ENCODE measurements at places on chromosomes 16 and 17. TPM values are rescaled to one million over a fixed set of nuclear protein-coding genes. Genes with fewer than 3 reads are reported as not detected.

The GPS1 gene
- 59.3 TPM for total RNA-seq

The LIMD2 gene
- total RNA-seq = 2.8 TPM

The LPCAT2 gene
- 9.8 TPM for total RNA-seq

The MYH13 gene
- total RNA-seq = 0.16 TPM

The TMEM88 gene
- 1.7 TPM for total RNA-seq

The MIF4GD gene
- total RNA-seq = 18.4 TPM

The LLGL1 gene
- total RNA-seq = 17.6 TPM

The RNF112 gene
- 1.1 TPM for total RNA-seq

GRCh38 chr16:11020388-11020787 lies 76.0 kb downstream of the CLEC16A start:
- ATAC-seq = no peak

DNA sequence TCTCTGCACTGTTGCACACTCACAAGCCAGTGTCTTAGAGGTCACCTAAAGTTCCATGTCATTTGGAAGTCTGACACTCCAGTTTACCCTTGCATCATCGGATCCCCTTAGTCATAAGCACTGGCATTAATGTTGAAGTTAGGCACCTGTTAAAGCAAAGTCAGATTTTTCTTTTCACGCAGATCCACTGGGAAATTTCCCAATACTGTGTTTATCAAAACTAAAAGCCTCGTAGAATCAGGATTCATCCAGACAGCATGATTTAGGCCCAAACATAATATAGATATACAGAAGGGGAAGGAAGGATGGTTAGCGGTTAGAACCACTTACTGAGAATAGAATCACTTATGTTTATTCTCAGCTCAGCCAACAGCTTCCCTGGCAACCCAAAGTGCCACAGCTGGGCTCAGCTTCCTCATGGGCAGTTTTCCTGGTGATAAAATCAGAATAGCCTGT lies 30.1 kb upstream of the HAPSTR1 start:
- ATAC-seq = peak; percentile 90

DNA sequence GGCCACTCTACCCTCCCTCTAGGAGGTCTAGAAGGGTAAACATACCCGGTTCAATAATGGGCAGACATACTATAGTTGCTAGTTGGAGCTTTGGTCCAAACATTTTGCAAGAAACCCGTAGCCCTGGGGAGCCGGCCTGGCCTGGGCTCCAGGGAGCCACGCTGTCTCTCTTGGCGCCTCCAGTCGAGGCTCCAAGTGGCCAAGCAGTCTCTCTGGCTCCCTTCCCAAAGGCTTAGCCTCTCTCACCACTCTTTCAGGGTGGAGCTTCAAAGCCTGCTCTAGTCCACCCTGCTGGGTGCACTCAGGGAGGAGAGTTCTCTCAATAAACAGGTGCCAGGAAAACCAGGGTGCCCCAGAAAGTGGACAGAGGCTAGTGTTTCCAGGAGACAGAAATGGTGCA lies 32.2 kb downstream of the RCVRN start:
- no peak for ATAC-seq

DNA sequence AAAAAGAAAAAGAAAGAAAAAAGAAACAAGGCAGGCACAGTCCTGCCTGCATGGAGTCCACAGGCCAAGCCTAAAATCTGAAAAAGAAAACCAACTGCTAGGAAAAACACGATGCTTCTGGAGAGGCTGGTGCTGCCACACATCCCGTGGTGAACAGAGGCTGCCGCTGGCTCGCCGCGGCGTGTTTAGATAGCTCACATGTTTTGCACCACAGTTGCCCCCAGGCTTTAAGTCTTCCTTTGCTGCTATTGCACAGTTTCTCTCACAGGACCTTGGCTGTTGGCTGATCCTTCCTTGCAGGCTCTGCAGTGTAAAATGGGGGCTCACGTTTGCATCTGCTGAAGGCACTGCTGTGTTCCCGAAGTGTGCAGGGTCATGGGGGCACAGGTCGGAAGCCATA lies 8.6 kb downstream of the SLC6A4 start:
- peak; percentile 23 for ATAC-seq

DNA sequence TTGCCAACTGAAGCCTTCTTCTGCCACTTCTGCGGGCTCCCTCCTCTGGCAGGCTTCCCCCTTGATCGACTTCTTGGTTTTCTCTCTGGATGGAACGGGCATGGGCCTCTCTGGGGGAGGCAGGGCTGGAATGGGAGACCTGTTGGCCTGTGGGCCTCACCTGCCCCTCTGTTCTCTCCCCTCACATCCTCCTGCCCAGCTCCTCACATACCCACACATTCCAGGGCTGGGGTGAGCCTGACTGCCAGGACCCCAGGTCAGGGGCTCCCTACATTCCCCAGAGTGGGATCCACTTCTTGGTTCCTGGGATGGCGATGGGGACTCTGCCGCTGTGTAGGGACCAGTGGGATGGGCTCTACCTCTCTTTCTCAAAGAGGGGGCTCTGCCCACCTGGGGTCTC lies 6.5 kb upstream of the LASP1NB start:
- no peak for ATAC-seq

DNA sequence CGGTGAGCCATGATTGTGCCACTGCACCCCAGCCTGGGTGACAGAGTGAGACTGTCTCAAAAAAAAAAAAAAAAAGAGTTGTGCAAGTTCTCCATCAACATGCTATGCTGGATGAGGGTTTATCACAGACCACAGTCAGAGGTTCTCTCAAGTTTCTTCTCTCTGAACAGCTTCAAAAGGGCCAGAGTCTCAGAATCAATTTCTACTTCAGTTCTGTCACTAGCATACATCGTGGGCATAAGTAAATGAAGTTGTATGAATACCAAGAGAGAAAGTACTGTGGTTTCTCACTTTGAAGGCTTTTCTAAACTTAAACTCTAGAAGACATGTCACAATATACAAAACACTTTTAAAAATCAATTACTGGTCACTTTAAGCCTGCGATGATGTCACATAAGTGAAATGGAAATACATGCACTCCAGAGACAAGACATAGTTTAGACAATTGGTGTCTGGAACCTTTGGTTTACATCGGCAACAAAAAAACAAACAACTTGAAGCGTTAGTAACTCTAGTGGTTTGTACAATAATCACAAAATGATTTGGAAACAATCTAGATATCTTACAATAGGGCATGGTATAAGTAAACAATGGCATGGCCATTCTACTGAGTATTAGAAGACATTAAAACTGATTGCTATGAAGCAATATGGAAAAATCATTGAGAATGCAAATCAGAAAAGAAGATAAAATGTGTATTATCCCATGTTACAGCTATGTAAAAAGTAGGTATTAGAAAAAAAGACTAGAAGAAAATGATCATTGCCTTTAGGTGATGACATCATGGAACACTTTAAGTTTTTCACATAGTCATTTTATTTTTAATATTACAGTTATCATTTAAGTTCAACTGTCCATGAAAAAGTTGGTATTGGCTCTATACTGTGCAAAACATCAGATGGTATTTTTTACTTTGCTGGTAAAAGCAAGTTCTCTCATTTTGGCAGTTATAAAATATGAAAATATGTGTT lies 232.3 kb downstream of the ZFHX3 start:
- no peak for ATAC-seq

DNA sequence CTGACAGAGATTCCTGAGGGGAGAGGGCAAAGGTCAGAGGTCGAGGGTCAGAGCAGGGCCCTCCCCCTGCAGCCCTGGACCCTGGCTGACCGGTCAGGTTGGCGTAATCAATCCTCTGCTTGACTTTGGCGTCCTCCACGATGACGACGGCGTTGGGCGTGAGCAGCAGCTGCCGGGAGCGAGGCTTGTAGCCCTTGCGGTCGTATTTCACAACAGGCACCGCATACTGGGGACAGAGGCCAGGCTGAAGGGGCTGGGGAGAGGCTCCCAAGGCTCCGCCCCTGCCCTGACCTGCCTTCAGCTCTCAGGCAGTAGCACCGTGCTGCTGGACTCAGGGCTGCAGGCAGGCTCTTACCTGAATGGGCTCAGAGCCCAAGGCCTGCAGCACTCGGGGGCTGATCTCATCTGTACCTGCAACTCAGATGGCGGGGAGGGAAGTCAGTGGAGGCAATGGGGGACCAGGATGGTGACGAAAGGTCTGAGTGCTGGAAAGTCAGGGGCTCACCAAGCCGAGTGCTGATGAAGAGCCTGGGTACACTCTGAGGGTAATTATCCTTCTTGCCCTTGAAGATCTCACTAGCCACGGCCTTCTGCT lies 12.0 kb upstream of the CRK start:
- no peak for ATAC-seq

DNA sequence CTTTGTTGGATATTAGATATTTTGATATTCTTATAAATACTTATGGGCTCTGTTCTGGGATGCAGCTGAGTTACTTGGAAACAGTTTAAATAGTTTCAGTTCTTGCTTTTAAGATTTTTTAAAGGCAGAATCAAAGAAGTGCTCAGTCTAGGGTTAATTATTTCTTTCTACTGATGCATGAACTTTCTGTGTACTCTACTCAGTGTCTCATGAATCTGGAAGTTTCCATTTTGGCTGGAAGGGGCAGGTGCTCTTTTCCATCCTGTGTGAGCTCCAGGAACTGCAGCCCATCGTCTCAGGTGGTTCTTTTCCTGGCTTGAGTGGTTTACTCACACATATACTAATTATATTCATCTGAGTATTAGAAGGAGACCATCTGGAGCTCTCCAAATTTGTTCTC lies 61.1 kb upstream of the CPHXL start:
- ATAC-seq = no peak

GRCh38 chr17:47335101-47335936 lies 11.6 kb downstream of the EFCAB13 start:
- ATAC-seq = no peak

- ATAC-seq = no peak
Measured at GRCh38 chr17:48549281-48549630, 4.3 kb upstream of the HOXB2 start.

DNA sequence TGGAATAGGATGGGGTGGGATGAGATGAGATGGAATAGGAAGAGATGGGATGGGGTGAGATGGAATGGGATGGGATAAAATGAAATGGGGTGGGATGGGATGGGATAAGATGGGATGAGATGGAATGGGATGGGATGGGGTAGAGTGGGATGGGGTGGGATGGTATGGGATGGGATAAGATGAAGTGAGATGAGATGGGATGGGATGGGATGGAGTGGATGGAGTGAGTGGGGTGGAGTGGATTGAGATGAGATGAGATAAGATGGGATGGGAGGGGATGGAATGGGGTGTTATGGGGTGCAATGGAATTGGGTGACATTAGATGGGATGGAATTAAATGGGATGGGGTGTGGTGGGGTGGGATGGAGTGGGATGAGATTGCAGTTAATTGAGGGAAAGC lies 279.2 kb upstream of the CDH5 start:
- ATAC-seq = no peak

DNA sequence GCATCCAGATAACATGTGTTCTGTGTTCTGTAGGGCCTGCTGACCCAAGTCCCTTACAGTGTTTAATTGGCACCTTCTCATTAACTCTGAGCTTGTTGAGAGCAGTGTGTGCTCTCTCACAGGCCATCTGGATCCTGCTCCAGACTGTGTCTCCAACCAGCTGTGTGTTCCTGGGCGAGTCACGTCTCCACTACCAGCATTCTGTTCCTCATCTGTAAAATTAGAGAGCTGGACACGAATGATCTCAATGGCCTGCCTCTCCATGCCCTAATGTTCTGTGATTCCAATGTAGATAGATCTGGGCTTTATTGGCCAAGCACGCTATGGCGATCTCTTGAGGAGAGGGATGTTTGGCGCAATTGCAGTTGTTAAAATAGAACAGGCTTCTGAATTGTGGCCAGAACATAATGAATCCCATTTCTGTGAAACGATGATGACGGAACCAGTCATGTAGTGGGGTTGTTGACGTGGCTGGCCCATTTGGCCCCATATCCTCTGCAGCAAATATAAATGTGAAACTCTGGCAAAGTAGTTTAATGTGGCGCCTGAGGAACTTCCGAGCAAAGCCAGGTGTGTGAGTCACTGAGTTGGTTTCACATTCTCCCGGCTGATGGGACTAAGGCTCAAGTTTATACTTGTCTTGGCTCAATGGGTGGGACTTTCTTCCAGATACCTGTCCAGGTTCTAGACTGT lies 22.2 kb downstream of the TBX4 start:
- peak; percentile 86 for ATAC-seq

GRCh38 chr16:30509081-30509765 lies 17.1 kb downstream of the ZNF768 start:
- ATAC-seq = no peak

DNA sequence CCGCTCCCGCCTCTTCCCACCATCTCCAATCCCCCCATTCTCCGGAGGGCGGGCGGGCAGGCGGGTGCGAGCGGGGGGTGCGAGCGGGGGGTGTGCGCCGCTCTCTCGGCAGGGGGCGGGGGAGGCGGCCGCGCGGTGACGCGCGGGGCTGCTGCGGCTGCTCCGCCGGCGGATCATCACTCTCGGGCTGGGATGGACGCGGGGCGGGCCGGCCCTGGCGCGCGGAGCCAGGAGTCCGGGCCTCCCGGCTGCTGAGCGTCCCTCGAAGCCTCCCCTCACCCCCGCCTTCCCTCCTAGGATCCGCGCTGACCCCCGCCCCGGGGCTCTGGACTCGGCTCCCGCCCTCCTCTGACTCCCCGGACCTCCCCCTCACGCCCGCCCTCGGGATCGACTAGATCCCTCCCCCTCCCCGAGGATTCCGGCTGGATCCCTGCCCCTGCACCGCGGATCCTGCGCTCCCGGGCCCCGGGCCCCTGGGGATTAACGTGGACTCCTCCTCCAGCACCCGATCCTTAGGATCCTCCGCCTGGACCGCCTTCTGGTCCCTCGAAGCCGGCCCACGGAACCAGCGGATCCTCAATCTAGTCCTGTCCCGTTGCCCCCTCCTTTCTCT lies 946 bp upstream of the TMEM256 start:
- ATAC-seq = peak; percentile 40

DNA sequence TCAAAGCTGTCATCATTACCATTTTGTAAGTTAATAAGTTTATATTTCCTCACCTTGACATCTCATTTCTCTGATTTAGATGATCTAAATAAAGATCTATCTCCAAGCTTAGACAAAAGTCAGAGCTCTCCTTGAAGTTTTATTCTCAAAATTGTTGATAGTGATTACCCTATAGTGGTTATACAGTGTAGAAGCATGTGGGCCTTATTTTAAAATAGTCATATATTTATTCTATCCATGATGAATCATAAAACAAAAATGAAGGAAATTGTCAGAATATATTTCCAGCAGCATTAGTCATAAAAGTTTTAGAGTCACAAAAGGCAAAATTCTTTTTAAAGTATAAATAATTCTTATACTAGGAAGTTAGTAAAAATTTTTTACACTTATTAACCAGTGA lies 49.0 kb downstream of the RHOT1 start:
- ATAC-seq = no peak

- ATAC-seq = peak; percentile 62
Measured at GRCh38 chr17:19659366-19660177, 11.0 kb downstream of the ALDH3A2 start.

GRCh38 chr16:16917191-16917785 lies 538.3 kb downstream of the NPIPA7 start:
- ATAC-seq = no peak

- ATAC-seq = peak; percentile 73
Measured at GRCh38 chr17:17738901-17739300, 57.6 kb downstream of the RAI1 start.

- no peak for ATAC-seq
Measured at GRCh38 chr16:68355447-68356248, 44.8 kb downstream of the PRMT7 start.
